ENCODE measurements at places on chromosomes 1 and 21.
A peak's percentile ranks its signal among the peaks of the same experiment; 100 is the strongest.

DNA sequence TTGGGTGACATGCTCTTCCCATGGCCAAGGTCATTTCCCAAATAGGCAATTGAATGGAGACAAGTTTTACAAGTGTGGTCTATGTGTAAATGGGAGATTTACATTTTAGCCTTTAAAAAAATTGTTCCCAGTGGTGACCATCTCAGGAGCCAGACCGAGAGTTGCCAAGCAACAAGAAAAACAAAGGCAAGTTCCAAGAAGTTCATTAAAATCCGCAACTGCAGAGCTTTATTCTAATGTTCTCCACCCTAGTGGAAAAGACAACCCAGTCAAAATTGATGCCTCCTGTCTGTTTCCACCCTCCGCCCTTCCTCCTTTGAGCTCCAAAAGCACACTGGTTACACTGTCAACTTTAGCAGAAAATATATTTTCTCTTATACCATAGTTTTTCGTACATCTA, 33.2 kb upstream of the CD55 start:
- DNase-seq: no peak

GRCh38 chr1:103517380-103518047, 8.0 kb upstream of the RNPC3 start:
- DNase-seq: no peak

DNA sequence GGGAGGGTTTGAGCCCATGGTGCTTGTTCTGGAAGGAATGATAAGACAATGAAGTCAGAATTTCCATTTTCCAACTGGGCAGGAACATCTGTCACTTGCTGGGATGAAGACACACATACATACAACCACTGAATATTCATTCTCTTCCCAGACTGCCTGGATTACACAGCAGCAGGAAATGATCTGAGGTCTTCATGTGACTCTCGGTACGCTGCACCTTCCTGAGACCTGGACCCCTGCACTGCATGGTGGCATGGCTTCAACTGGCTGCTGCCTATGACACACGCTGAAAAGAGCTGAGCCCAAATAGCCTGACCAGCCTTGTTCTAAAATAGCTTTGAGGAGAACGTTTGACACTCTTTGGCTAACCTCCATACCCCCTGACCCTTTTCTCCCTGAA, 150.6 kb downstream of the GABPA start:
- DNase-seq: no peak

DNA sequence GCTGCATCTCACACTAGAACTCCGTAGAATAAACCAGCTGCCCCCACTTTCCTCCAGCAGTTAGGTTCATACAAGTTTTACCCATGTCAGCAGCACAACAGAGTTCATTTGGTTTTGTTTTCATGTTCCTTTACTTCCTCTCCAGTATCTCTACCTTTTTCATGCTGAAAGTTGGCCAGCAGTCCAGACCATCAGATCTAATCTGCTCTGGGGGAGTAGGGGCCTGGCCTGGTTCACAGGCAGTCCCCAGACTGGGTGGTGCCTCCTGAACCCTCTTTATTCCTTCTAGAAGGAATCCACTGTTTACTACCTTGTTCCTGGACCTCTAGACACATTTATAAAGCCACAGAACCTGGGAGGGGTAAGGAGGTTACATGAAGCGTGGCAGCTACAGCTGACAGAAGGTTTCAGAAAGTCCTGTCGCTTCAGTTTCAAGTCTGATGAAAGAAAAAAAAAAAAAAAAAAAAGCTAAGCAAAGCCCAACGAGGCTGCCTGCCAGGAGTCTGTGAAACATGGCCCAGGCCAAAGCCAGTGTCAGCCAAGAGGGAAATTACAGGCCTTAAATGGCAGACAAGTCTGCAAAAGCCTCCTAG, 184.6 kb upstream of the JUN start:
- DNase-seq: no peak

DNA sequence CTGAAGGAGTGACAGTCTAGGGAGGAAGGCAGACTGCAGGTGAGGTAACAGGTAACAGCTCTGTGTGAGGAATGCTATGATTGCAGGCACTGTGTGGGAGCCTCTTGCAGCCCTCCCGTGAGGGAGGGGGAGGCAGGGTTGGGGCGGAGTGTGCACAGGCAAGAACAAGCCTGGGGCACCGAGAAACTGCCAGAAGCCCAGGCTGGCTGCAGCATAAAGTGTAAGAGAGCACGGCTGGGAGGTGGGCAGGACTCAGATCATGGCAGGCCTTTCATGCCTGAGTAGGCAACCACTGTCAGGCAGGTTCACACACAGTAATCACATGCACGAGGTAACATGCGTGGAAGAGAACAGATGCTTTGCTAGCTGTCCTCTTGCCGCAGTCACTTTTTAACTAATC, 11.3 kb upstream of the RHEX start:
- no peak for DNase-seq

DNA sequence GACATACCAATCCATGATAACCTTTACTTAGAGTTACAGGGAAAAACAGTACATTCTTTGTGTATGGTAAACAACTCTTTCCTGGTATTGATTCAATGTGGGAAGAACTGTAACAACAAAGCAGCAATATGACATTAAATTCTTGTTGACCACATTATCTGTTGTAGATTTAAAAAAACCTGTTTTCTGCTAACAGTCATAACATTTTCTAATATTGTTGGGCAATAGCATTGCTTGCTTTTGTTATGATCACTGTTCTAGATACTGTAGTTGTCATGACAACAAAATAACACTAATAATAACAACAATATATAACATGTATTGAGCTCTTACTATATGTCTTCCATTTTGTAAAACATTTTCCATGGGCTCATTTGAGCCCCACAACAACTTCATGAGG, 54.2 kb downstream of the PDE4B start:
- no peak for DNase-seq

GRCh38 chr1:27307874-27308598, 13.9 kb upstream of the TMEM222 start:
- no peak for DNase-seq

DNA sequence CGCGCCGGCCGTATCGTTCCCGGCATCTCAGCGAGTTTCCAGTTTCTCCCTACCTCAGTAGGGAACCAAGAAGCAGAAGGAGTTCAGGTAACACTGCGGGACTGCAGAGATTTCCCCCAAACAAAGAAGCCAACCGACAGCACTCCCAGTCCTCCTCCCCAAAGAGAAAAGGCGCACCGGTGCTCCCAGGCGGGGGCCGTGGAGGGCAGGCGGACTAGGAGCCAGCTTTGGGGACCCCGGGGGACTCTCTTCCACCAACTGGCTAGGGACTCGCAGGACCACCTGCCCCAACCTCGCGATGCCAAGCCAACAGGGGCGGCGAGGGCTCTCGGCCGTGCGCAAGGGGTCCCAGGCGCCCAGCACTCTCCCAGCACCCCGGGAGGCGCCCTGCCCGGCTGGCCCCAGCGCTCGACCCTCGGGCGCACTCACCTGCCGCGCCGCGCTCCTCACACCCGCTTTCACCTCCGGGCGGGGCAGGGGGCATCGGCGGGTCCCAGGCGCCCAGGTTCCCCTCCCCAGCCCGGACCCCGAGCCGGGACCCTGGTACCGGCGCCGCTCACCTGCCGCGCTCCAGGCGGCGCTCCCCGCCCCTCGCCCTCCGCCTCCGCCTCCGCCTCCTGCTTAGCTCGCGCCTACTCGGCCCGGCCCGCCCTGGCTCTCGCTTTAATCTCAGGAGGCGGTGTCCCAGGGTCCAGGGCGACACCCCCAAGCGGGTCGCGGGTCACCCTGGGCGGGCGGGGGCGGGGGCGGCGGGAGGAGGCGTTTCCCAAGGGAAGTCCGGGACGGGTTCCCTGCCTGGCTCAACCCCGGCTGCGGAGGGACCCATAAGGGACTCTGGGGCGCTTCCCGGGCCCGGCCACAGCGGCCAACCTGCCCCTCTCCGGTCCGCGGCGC, at the start of gene TMPRSS2:
Gene TMPRSS2, minus strand, starts transcription at position 638 of the 894 bp plus-strand sequence. CDS start 10,025 bp downstream, outside the sequence.
- DNase-seq: peak; percentile 59

DNA sequence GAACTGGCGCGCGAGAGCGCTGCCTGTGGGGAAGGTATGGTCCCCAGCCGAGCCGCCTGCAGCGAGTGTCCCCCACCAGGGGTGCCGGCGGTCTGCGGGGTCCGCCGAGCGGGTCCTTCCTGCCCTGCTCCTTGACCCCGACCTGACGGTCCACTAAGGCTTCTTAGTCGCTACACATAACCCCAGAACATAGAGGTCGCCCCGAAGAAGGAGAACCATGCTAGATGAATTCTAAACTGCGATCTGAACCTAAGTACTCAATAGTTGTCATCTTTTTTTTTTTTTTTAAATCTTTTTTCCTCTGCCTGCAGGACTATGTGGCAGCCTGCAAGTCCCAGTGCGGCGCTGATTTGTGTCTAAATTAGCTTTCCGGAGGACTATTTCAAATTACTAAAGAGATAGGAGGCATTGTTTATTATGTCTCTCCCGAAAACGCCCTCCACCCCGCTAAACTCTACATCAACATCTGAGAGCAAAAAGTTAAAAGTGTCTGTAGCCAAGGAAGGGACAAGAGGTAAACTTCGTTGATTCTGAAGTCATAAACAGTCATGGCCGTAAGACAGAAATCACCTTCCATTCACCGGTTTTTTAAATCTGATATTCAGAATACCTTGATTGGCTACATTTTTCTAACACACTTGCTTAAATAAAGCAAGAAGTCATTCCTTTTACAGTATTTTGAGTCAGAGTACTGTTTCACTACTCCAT, 476 bp downstream of the AXDND1 start:
- no peak for DNase-seq

DNA sequence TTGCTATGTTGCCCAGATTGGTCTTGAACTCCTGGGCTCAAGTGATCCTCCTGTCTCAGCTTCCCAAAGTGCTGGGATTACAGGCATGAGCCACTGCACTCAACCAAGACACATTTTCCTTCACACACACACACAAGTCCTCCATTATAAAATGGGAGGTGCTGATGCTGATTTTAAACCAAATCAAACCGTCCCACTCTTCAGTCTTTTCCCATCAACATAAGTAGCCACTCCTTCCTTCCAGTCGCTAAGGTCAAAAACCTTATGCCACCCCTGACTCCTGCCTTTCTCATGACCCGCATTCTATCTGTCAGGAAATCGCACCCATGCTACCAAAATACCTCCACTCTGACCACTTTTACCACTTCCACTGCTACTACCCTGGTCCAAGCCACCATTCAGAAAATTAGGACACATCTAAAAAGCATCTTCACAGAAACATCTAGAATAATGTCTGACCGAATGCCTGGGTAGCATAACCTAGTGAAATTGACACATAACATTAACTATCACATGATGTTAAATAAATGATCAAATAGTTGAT, 28.0 kb upstream of the IFNGR2 start:
- DNase-seq: no peak

GRCh38 chr1:4657960-4658541, 3.6 kb downstream of the AJAP1 start:
- no peak for DNase-seq

GRCh38 chr1:231580874-231581273, 45.7 kb upstream of the DISC1 start:
- DNase-seq: no peak

GRCh38 chr1:204222006-204222763, 8.4 kb upstream of the GOLT1A start:
- DNase-seq: no peak

- no peak for DNase-seq
Observed at GRCh38 chr1:184296466-184297243, 90.2 kb upstream of the C1orf21 start.

GRCh38 chr1:38891753-38892152, 10.4 kb upstream of the GJA9 start:
- no peak for DNase-seq

GRCh38 chr1:235628316-235629005, 21.1 kb downstream of the GNG4 start:
- no peak for DNase-seq

DNA sequence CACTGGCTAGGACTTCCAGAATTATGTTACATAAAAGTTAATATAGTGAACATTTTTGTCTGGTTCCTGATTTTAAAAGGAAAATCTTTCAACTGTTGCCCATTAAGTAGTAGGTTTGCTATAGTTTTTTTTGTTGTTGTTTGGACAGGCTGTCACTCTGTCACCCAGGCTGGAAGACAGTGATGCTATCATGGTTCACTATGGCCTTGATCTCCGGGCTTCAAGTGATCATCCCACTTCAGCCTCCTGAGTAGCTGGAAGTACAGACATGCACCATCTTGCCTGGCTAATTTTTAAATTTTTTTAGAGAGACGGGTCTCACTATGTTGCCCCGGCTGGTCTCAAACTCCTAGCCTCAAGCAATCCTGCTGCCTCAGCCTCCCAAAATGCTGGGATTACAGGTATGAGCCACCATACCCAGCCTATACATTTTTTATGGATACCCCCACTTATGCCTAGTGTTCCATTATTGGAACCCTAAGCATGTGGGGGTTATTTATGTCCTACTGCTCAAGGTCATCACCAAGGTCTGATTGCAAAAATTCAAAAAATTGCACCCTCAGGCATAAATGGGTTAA, 6.5 kb downstream of the CTXND2 start:
- DNase-seq: no peak

DNA sequence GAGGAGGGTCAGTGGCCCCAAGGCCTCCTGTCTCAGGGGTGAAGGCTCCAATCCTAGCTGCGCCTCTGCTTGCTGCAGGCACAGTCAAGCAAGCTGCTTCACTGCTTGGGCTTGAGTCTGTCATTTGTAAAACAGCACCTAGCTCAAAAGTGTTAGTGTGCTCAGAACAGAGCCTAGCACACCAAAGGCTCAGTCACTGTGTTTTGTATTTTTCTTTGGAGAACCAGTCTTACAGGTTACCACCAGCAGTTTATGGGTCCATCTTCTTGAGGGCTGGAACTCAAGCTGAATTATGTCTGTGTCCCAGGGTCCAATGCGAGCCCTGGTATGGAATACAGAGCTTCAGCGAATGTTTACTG, 113.6 kb downstream of the DMRTB1 start:
- DNase-seq: no peak

GRCh38 chr1:59903141-59903754, 23.3 kb downstream of the CYP2J2 start:
- no peak for DNase-seq

DNA sequence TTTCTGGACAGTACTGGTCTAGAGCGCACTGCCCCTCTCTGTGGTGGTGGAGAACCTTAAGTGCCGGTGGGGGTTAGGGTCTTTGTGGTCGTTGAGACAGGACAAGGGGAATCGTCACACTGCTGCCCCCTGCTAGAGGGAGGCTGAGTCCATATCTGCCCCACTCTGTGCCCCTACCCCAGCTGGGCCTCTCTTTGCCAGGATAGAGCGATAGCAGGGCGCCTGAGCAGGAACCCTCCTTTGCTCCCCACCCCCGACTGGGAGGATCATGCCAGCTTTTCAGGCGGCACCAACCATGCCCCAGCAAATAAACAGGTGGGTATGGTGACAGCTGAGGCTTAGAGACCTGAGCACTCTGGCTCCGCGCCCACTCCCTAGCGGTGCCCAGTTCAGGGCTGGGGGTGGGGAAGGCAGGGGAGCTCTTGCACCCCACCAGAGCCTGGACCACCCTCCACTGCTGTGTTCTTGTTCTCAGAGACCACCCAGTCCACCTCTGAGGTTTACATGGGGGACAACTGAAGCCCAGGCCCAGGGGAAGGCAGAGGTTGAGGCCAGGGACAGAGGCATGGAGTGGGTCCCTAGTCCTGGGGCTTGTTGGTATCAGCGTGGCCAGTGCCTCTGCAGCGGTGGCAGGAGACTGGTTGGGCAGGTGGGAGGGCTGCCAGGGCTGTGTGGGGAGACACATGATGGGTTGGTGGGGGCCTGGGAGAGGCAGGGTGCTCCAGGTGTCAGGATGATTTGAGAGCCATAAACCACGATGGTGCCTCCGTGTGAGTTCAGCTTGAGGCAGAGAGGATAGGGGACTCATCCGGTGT, 1.6 kb downstream of the PADI2 start:
- no peak for DNase-seq

- DNase-seq: no peak
Observed at GRCh38 chr1:11062965-11063401, 3.2 kb upstream of the SRM start.
